Lower lobe of right lung (tissue), 2 donors: ENCODE measurements at places on chromosomes 3 and 15.
A peak's percentile ranks its signal among the peaks of the same experiment; 100 is the strongest.

DNA sequence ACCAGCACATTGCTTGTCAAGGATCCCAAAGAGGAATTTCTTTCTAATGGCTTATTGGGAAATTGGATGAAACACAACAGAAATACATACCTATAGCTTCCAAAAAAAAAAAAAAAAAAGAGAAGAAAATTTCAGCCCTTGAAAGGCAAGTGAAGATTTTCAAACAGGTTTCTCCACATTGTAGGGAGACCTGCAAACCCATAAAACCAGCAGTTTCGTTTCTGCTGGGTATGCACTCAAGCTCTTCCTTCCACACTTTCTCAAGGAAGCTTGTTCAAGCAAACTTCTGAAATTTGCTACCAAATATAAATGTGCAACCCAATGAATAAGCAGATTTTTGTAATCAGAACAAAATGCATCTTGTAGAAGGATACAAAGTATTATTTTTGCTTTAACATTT lies 15.9 kb upstream of the SH3BP5 start:
- no peaks in the 10 kb centered on the region for H3K36me3 ChIP-seq
- H3K27ac ChIP-seq, result peak overlapping the region; percentile 42
- H3K4me3 ChIP-seq, result no peak overlapping the region

GRCh38 chr15:45456212-45457106 lies 66.1 kb downstream of the SLC30A4 start:
- no peaks in the 10 kb centered on the region for H3K36me3 ChIP-seq
- peaks cover 30% of the 10 kb centered on the region for H3K4me1 ChIP-seq
- H3K27ac ChIP-seq, result peak overlapping the region; percentile 56
- peak; percentile 57 for DNase-seq
- H3K27me3 ChIP-seq, result no peaks in the 10 kb centered on the region

- H3K27ac ChIP-seq, result no peak overlapping the region
- no peaks in the 10 kb centered on the region for H3K4me1 ChIP-seq
- DNase-seq, result no peak
- no peak overlapping the region for H3K4me3 ChIP-seq
- H3K27me3 ChIP-seq, result no peaks in the 10 kb centered on the region
These were observed 25.8 kb upstream of the CNTN3 start for GRCh38 chr3:74640211-74640610.

GRCh38 chr15:47991357-47991756 lies 129.4 kb upstream of the SLC24A5 start:
- no peak for DNase-seq
- H3K27me3 ChIP-seq, result no peaks in the 10 kb centered on the region
- H3K4me1 ChIP-seq, result peaks cover 19% of the 10 kb centered on the region

- no peak for DNase-seq
- H3K27me3 ChIP-seq, result no peaks in the 10 kb centered on the region
- H3K36me3 ChIP-seq, result peaks cover 41% of the 10 kb centered on the region
These were observed 603 bp downstream of the EIF1B start for GRCh38 chr3:40309925-40310695.

GRCh38 chr15:60548101-60548500 lies 69.2 kb upstream of the ICE2 start:
- DNase-seq, result no peak
- H3K27ac ChIP-seq, result no peak overlapping the region
- no peaks in the 10 kb centered on the region for H3K36me3 ChIP-seq
- peaks cover 3% of the 10 kb centered on the region for H3K4me1 ChIP-seq
- no peaks in the 10 kb centered on the region for H3K27me3 ChIP-seq

- H3K27me3 ChIP-seq, result no peaks in the 10 kb centered on the region
- no peak for DNase-seq
- H3K4me1 ChIP-seq, result peaks cover 35% of the 10 kb centered on the region
- no peak overlapping the region for H3K4me3 ChIP-seq
- peak overlapping the region; percentile 80 for H3K27ac ChIP-seq
- no peaks in the 10 kb centered on the region for H3K36me3 ChIP-seq
These were observed 15.8 kb downstream of the DUSP7 start for GRCh38 chr3:52040600-52040999.

GRCh38 chr3:172688588-172688987 lies 22.3 kb downstream of the NCEH1 start:
- peaks cover 26% of the 10 kb centered on the region for H3K4me1 ChIP-seq
- H3K36me3 ChIP-seq, result no peaks in the 10 kb centered on the region
- no peak overlapping the region for H3K4me3 ChIP-seq
